ENCODE measurements at places on chromosomes 4 and X. TPM values are rescaled to one million over a fixed set of nuclear protein-coding genes. Genes with fewer than 3 reads are reported as not detected.

DNA sequence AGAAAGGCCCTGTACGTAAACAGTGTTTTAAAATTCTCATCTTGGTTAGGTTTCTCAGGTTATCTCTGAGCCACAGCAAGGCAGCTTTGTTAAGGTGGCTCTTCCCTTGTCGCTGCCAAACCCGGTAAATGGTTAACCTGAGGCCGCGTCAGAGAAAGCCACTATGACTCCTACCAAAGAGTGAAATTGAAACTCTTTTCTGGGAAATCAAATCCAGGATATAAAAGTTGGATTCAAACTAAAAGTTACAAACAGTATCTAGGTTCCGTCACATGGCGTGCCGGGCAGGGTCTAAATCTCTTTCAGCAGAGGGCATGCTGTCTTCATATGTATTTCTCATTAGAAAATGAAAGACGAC is 433 bp downstream of the MMAA start:
- H3K27ac ChIP-seq, result peak overlapping the region; percentile 99
- no peaks in the 10 kb centered on the region for H3K27me3 ChIP-seq
- DNase-seq, result peak; percentile 91
- peak overlapping the region; percentile 80 for H3K4me3 ChIP-seq
- no peaks in the 10 kb centered on the region for H3K4me1 ChIP-seq
- no peaks in the 10 kb centered on the region for H3K36me3 ChIP-seq

DNA sequence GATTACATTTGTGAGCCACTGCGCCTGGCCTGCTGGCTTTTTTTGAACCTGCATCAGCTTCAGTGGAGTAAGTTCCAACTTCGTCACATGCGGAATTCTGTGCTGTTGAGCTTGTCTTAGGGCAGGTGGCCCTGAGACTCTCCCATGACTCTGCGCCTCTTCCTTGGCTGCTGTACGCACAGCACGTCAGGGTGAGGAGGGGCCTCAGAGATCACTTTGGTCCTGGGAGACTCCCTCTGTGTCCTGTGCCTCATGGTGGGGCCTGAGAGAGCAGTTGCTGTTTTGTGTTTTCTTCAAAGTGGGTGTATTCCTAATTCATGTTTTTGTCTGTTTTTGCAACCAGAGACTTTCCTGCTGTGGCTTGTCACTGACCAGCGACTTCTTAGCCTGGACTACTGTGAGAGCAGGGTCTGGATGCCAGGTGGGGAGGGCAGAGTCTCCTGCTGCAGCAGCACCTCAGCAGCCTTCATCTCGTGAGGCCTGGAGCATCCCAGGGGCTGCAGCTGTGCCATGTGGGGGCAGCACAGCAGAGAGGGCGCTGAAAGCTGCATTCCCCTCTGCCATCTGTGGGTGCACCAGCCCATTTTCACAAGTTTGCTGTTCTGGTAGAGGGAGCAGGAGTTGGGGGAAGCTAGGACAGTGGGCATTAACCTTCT is 107.8 kb downstream of the TNIP2 start:
- H3K27me3 ChIP-seq, result no peaks in the 10 kb centered on the region
- H3K4me1 ChIP-seq, result no peaks in the 10 kb centered on the region
- H3K27ac ChIP-seq, result no peak overlapping the region
- H3K4me3 ChIP-seq, result no peak overlapping the region
- H3K36me3 ChIP-seq, result peaks cover 12% of the 10 kb centered on the region

DNA sequence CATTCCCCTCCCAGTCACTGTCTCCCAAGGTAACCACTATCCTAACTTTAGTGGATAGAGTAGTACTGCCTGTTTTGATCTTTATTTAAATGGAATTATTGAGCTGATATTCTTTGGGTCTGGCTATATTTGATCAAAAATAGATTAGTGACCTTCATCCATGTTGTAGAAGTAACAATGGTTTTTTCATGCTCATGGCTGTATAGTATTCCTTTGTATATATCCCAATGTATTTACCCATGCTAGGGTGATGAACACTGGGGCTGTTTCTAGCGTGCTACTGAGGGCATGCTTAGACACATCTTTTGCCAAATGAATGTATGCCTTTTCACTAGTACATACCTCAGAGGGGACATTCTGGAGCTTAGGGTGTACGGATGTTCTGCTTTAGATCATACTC is 10.1 kb upstream of the MAGEA8 start:
- no peak for DNase-seq
- H3K36me3 ChIP-seq, result no peaks in the 10 kb centered on the region
- no peak overlapping the region for H3K4me3 ChIP-seq
- no peak overlapping the region for H3K27ac ChIP-seq
- H3K4me1 ChIP-seq, result no peaks in the 10 kb centered on the region
- no peaks in the 10 kb centered on the region for H3K27me3 ChIP-seq

DNA sequence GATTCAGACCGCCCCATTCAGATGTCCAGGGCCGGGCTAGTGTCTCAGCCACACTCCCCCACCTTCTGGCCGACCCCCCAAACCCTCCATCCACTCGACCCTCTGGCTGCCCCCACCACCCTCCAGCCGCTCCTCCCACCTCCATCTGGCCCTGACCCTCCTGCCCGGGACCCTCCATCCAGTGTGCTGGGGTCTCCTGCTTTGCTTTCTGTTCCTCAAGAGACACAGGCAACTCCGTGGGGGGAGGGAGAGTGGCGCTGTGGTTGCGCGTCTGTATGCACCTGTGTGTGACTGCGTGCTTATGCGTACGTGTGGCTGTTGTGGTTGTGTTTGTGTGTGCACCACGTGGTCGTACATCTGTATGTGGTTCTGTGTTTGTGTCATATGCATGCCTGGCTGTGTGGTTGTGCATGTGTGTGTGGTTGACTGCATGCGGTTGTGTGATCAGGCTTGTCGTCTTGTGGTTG is 33.3 kb downstream of the CPLX1 start:
- peaks cover 32% of the 10 kb centered on the region for H3K4me1 ChIP-seq
- H3K27me3 ChIP-seq, result peaks cover 65% of the 10 kb centered on the region
- no peaks in the 10 kb centered on the region for H3K36me3 ChIP-seq
- no peak for DNase-seq

- H3K4me3 ChIP-seq, result no peak overlapping the region
- H3K36me3 ChIP-seq, result no peaks in the 10 kb centered on the region
- no peaks in the 10 kb centered on the region for H3K4me1 ChIP-seq
- no peak for DNase-seq
- H3K27ac ChIP-seq, result no peak overlapping the region
Measured at GRCh38 chr4:47239649-47240048, 208.3 kb downstream of the GABRB1 start.

ADGRG2 gene
- 1.6 TPM for polyA plus RNA-seq

- no peak overlapping the region for H3K27ac ChIP-seq
- H3K36me3 ChIP-seq, result no peaks in the 10 kb centered on the region
- H3K27me3 ChIP-seq, result no peaks in the 10 kb centered on the region
- H3K4me3 ChIP-seq, result no peak overlapping the region
- peak; percentile 47 for DNase-seq
Measured at GRCh38 chr4:86496094-86497080, 97.7 kb upstream of the PTPN13 start.

DNA sequence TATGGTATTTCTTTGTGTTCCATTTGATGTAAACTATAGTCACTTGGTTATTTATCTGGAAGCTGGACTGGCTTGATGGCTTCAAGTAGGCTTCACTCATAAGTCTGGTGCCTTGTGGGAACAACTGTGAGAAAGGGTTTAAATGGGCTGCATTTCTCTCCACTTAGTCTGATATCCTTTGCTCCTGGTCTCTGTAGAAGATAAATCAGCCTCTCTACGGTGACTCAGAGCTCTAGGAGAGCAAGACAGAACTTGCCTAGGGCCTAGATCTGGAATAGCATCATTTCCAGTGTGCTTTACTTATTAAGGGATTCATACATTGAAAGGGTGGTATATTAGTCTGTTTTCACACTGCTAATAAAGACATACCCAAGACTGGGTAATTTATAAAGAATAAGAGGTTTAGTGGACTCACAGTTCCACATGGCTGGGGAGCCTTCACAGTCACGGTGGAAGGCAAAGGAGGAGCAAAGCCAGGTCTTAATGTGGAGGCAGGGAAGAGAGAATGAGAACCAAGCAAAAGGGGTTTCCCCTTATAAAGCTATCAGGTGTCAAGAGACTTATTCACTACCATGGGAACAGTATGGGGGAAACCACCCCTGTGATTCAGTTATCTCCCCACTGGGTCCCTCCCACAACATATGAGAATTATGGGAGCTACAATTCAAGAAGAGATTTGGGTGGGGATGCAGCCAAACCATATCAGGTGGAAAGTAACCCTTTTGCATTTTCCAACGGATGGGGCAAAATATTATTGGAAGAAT is 1746.4 kb upstream of the PCDH7 start:
- DNase-seq, result no peak
- H3K4me1 ChIP-seq, result no peaks in the 10 kb centered on the region
- H3K27ac ChIP-seq, result no peak overlapping the region
- no peak overlapping the region for H3K4me3 ChIP-seq
- H3K27me3 ChIP-seq, result no peaks in the 10 kb centered on the region

- H3K4me3 ChIP-seq, result no peak within 1 kb of the TSS
- peak; percentile 37 for DNase-seq
- no peak within 1 kb of the TSS for H3K27ac ChIP-seq
- no peaks in the 10 kb centered on the region for H3K36me3 ChIP-seq
- peaks cover 1% of the 10 kb centered on the region for H3K4me1 ChIP-seq
Measured at GRCh38 chrX:48683411-48683982, at the start of gene WAS. Gene WAS, plus strand, starts transcription at chrX:48683799. Its CDS starts 55 bp downstream, at chrX:48683854.
